ENCODE measurements at places on chromosomes 2 and 18.

DNA sequence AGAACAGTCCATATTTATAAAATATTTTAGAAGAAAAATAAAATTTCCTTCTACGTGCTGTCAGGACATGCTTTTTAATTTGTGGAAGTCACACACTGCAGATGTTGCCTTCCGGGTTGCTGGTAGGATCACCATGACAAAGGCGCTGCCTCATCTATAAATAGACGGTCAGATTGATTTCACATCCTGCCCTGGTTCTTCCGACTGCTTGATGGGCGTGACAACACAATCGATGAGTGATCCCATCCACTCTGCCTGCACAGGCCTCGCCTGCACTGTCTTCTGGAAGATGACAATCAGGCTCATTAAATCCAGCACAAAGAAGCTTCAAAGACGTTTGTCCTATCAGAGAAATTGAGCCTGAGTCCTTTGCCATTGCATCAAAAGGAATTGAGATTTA is 318.9 kb upstream of the TRIB2 start:
- DNase-seq: no peak

DNA sequence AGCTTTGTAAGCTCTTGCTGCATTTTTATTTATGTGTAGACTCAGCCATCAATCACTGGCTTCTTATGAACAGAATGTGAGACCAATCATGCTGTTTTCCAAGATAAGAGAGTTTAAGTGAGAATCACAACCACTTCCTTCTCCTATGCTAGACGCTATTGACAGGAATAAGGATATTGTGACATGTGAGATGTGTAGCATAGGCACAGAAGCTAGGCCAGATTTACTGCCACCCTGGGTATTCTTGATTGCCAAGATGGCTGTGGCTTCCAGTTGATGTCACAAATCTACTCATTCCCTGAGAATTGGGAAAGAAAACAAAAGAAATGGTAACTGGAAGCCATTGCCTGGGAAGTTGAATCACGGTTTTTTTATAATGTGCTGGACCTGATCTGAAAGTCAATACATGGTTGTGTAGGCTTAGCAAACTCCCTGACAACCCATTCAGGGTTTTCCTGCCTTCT is 49.9 kb downstream of the RAB27B start:
- DNase-seq: no peak

- DNase-seq: no peak
These were observed 222.8 kb upstream of the HS6ST1 start for GRCh38 chr2:128541448-128541847.

GRCh38 chr18:58721566-58722239 is 50.4 kb downstream of the MALT1 start:
- peak; percentile 4 for DNase-seq

- no peak for DNase-seq
These were observed 117.6 kb downstream of the SMAD7 start for GRCh38 chr18:48832938-48833700.

- no peak for DNase-seq
These were observed 491.2 kb upstream of the DDX18 start for GRCh38 chr2:117323331-117323730.

GRCh38 chr2:11156396-11157075 is 1.3 kb downstream of the SLC66A3 start:
- no peak for DNase-seq

DNA sequence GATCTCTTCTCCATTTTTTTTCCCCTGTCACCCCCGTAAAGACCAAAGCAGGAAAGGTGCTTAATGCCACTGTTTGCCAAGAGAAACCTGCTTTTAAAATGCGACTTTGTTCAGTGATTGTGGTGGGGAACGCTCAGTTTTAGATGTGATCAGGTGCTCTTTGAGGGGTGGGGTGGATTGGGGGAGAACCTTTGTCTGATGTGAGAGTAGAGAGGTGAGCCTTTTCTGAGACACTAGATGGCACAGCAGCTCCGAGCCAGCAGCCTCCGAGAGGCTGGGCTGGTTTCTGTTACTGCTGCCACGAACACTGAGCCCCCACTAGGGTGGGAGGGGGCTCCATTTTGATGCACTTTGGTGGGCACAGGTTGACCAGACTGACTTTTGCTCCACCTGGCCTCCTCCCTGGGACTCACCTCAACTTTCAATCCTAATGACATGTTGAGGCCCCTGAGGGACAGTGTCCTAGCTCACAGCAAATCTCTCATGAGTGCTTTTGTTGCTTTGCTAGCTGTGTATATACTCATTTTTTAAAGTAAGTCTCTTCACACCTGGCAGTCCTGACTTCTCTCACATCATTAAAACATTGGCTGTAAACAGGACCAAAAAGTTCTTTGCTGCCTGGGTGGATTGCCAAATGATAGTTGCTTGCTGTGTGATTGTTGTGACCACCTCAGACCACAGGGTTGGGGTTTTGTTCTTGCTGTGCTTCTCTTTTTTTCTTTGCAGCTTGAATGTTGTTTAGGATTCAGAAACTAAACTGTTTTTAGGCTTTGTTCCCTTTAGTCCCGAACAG is 98.2 kb upstream of the MAP3K20 start:
- no peak for DNase-seq

GRCh38 chr2:69017080-69017479 is 4.1 kb downstream of the ANTXR1 start:
- DNase-seq: no peak

DNA sequence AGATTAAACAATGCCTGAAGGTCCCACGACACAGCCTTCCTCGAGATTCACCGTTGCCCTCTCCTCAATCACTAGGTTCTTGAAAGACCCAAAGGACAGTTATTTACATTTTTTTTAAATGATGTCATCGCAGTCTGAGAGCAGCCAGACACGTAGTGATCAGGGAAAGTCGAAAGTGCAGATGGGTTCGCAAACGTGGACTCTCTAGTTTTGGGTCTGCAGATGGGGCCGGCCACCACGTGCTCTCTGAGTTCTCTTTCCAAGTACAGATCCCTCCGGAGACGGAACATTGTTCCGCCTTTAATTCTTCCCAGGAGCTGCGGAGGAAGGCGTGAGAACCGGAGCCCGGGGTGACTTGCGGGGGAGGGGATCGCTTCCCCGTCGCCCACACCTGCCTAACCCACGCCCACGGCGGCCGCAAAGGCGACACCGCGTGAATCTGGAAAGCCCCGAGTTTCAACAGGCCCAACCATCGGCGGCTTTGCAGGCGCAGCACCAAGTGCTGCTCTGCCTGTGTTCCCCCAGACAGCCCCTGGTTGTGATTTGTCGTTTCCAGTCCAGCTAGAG is 54.3 kb downstream of the PKDCC start:
- peak; percentile 65 for DNase-seq

DNA sequence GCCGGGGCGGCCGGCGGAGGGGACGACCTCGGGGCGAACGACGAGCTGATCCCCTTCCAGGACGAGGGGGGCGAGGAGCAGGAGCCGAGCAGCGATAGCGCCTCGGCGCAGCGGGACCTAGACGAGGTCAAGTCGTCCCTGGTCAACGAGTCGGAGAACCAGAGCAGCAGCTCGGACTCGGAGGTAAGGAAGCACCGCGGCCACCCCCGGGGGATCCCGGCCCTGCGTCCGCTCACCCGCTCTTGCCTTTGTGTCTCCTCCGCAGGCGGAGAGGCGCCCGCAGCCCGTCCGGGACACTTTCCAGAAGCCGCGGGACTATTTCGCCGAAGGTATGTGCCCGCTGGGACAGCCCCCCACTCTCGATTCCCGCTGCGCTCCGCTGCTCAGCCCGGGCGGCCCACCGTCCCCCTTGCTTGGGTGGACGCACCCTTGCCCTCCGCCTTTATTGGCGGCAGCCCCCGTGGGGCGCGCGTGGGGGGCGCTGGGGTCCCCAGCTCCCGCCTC is 611 bp downstream of the TCF7L1 start:
- no peak for DNase-seq

GRCh38 chr2:186746584-186746983 is 52.7 kb downstream of the FAM171B start:
- DNase-seq: no peak

DNA sequence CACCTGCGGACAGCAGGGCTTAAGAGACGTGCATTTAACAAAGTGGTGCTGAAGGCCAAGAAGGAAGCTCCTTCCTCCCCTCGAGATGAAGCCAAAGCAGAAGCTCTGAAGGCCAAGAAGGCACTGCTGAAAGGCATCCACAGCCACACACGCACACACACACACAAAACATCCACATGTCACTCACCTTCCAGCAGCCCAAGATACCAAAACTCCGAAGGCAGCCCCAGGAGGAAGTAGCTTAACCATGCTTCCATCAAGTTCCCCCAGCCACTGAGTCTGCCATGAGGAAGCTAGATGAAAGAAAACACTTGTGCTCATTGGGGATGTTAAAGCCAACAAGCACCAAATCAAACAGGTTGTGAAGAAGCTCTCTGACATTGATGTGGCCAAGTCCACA is 175.7 kb upstream of the POU3F3 start:
- no peak for DNase-seq

GRCh38 chr18:42310956-42311355 is 355.9 kb downstream of the PIK3C3 start:
- DNase-seq: no peak

- no peak for DNase-seq
These were observed 39.4 kb upstream of the EFHD1 start for GRCh38 chr2:232593982-232594381.

DNA sequence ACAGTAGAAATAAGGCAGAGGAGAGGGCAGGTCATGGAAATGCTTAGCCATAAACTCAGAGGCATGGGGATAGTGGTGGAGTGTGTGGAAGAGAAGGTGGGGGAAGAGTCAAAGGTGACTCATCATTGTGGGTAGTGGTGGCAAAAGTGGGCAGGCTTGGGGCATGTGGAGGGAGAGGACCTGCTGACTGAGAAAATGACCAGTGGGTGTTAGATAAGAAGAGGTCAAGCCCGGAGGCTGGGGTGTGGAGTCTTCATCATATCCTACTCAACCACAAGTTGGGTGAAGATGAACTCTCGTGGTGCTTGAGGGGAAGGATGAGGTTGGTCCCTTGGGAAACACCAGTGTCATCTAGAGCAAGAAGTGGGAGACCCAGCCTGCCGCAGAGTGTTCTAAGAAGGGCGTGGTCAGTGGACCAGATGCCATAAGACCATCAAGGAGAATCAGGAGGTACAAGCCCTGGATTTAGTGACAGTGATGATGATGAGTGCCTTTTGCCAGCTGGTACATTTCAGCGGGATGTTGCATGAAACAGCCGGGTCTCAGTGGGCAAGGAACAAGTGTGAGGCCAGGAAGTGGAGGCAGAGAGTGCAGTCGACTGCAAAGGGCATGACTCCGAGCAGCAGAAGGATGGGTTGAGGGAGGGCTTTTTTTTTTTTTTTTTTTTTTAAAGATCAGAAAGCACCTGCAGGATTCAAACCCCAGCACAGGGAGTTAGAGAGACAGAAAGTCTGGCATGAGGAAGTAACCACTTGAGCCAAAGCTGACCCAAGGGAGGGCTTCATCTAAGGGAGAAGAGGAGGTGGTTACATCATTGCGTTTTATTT is 122.6 kb upstream of the SPRED2 start:
- DNase-seq: no peak

DNA sequence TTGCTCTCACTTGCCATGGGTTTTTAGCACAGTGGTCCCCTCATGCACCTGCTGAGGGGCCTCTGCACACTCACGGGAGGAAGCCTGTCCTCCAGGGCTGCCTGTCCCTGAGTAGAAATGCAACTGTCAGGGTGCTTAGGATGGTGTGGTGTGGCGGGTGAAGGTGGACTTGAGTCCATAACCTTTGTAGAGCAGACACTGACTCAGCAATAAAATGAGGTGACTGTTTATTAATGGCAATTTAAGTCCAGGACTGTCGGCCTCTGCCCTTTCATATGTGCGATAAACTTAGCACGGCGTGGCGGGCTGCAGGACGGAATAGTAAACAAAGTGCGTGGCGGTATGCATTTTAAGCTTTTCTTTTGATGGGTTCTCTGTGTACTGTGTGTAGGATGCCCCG is 188.2 kb downstream of the LDLRAD4 start:
- DNase-seq: no peak

- no peak for DNase-seq
These were observed 76.1 kb upstream of the PMAIP1 start for GRCh38 chr18:59823596-59824195.

DNA sequence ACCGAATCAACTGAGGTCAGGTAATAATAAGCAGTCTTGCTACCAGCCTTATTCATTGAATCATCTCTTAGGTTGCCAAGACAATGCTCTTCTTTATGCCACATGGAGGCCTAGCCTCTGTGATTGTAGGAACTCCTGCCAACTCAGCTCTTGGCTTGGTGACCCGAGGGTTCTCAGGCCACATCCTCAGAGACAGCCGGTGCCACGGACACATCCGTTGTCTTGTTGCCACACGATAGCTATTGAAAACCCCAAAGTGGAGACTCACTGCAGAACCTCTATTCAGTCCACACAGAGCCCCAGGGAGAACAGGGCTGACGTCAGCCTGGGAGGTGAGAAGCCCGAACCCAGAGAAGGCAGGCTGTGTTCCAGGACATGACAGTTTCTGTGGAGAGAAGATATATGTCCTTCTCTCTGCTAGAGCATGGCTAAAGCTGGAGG is 53.5 kb upstream of the TGFA start:
- no peak for DNase-seq

DNA sequence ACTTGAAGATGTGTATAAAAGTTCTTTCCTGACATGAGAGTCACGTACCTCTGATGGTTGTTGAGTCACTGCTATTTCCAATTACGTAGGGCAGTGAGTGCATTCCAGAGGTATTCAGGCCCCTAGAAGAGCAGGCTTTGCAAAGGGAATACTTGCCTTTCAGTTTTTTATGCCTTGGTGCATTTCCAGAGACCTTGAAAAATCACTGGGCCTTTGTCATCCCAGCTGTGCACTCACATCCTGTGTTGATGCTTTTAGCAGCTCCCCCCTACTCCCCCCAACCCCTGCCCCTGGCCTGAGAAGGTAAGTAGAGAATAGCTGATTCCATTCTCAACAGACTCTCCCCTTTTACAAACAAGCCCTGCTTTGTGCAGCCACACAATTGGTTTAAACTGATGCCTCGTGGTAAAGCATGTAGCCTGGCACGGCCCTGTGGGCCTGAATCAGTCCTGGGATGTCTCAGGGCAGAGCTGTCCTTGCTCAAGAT is 174.2 kb downstream of the PRPF40A start:
- DNase-seq: peak; percentile 80

GRCh38 chr2:14516844-14517243 is 115.7 kb upstream of the LRATD1 start:
- DNase-seq: peak; percentile 95
